CD8-positive, alpha-beta memory T cell (primary cell): ENCODE measurements at places on chromosomes 16 and 17.

DNA sequence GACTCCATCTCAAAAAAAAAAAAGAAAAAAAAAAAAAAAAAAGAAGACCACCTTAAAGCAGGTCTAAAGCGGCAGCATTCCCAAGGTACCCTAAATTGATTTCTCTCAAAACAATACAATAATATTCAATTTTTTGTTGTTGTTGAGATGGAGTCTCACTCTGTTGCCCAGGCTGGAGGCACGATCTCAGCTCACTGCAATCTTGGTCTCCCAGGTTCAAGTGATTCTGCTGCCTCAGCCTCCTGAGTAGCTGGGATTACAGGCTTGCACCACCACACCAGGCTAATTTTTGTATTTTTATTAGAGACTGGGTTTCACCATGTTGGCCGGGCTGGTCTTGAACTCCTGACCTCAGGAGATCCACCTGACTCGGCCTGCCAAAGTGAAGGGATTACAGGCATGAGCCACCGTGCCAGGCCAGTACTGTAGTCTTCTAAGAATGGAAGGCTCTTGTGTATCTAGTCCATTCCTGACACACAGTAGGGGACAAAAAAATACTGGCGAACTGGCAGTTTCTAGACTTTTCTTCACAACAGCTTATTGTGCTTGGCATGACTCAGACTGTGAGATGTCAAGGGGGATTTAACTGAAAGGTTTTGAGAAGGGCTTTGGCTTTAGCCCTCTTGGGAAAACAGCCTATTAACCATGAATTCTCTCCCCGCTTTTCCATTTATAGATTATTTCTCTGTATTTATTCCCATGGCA, 17.3 kb downstream of the CDR2 start:
- no peak for DNase-seq

DNA sequence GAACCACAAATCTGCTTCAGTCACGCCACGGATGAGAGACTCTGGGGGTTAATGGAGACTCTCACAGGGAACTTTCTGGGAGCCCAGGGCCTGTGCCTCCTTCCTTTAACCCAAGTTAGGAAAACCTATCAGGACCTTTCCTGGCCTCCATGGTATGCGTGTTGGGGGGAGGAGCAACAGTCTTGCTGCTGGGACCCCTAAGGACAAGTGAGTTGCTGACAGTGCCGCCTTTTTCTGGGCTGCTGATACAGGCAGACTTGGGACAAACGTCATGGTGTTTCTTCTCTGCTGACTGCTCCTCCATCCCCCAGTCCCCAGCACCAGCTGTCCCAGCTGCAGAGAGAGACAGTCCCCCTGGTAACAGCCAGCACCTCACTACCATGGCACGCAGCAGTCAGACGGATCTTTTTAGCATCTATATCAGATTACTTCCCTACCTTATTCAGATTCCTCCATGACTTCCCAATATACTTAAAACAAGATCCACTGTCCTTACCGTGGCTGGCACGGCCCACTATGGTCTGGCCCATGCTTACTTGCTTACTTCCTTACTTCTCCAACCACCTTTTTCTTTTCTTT, 6.5 kb downstream of the DPEP2NB start:
- DNase-seq: no peak

- DNase-seq: no peak
Observed at GRCh38 chr16:57533431-57534336, 2.7 kb downstream of the CCDC102A start.

- DNase-seq: peak; percentile 6
Observed at GRCh38 chr17:27591986-27592385, 39.0 kb upstream of the LGALS9 start.

DNA sequence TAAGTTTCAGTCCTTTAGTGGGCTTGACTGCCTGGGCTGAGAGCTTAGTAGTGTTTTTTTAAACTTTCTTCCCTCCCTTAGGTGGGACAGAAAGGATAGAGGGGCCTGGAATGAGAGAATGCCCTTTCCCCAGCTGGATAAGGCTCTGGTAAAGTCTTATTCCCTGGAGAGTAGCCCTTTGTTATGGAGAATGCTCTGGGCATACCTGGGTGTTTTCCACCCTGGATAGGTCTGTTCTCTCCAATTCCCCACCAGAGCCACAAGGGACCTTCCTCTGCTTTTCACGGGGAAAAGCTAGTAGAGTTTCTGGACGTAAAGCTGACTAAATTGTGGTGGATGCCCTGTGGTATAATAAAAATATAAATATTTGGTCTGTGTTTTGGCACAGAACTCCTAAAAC, 164.1 kb downstream of the HS3ST4 start:
- no peak for DNase-seq

DNA sequence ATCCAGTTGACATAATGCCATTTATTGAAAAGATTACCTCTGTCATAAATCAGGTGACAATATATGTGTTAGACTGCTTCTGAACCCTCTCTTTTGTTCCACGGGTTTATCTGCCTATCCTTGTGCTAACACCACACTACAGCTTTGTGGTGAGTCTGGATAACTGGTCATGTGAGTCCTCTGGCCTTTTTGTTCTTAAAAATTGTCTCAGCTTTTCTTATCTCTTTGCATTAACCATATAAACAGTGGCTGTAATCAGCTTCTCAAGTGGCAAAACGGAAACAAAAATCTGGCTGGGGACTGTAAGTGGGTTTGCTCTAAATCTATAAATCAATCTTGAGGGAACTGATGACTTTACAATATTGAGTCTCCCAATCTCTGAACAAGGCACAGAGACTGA, 44.6 kb downstream of the STX8 start:
- DNase-seq: no peak

DNA sequence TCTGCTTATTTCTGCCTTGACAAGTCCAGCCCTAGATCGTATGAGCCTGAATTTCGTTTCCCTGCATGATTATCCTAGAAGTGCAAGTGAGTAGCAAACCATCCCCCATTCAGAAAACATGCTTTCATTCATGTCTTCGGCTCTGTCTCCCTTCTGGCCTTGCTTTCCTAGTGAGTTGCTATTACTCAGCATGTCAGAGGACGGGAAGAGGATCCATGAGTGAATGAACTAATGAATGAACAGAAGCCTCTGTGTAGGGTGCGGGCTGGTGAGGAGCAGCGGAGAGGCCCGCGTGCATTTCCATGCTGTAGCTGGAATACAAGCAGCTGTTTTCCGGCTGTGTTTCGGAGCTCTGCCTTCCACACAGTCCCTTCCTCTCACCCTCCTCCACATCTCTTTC, 155.7 kb upstream of the NOL11 start:
- DNase-seq: no peak

DNA sequence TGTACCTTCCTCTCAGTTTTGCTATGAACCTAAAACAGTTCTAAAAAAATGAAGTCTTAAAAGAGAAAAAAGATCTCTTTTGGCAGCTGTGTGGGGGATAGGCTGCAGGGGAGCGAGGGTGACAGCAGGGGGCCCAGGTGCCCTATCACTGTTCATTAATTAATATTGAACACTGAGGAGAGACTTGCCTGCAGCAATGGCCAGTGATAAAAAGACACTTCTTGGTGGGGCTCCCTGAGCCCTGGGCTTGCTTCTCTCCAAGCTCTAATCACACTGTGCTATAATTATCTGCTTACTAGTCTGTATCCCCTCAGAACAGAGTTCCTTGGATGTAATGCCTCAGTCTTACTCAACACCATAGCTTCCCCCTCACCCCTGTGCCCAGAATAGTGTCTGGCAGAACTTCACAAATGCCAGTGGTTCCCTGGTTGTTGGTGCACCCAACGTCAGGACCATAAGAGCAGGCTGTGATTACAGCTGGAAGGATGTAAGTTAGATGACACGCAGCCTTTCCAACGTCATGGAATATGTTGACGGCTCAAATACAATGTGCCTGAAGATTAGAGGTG, 52.0 kb upstream of the IRX6 start:
- DNase-seq: no peak

- DNase-seq: no peak
Observed at GRCh38 chr16:48498769-48499631, 111.0 kb downstream of the N4BP1 start.

GRCh38 chr17:60076811-60077210, 1.9 kb downstream of the HEATR6 start:
- DNase-seq: no peak
